ENCODE measurements at places on chromosomes 11 and 22.

DNA sequence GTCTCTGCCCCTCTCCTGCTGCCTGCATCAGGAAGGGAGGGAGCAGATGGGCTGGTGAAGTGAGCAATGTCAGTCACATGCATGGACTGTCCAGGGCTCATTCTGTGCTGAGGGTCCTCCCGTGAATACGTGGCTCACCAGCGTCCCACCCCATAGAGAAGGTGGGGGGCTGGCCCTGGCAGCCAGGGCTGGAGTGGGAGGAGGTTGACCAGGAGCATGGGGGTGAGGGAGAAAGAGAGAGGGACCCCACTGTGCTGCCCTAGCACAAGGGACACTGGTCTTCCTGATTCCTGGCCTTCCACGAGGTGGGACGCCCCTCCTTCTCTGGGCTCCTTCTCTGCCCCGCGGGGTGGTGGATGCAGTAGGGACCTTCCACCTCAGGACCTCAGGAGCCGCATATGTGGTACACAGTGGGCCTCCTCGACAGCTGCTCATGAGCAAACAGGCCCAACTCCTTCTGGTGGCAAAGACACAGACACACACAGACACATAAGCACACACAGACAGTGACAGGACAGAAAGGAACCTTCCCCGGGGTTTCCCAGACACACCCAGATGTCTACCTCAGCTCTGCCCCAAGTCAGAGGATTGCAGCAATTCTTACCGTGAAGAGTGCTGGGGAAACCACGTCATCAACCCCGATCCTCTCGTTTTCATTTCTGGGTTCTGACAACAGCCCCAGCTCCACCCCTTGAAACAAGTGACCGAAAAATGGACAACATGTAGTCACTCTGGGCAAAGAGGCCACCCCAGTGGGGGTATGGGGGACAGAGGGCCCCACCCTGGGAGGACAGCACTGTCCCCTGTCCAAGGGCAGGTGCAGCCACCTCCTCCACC lies 3.6 kb upstream of the APOBEC3A start:
- DNase-seq: no peak

DNA sequence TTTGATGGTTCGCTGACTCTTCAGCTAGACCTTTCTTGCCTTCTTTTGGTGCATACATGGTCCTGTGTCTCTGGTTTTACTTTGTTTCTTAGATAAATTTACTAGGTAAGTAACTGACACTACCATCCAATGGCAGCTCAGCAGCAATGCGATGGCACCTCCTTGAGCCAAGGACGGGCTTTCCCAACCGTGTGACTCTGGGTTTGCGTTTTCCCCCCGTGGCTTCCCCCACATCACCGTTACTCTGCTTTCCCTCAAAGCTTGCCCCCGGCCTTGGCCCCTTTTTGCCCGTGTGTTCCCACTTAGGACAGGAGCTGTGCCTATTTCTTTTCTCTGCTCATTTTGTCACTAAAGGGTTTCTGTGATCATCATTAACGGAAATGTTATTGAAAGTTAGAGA lies 41.5 kb downstream of the TBC1D22A start:
- DNase-seq: no peak

DNA sequence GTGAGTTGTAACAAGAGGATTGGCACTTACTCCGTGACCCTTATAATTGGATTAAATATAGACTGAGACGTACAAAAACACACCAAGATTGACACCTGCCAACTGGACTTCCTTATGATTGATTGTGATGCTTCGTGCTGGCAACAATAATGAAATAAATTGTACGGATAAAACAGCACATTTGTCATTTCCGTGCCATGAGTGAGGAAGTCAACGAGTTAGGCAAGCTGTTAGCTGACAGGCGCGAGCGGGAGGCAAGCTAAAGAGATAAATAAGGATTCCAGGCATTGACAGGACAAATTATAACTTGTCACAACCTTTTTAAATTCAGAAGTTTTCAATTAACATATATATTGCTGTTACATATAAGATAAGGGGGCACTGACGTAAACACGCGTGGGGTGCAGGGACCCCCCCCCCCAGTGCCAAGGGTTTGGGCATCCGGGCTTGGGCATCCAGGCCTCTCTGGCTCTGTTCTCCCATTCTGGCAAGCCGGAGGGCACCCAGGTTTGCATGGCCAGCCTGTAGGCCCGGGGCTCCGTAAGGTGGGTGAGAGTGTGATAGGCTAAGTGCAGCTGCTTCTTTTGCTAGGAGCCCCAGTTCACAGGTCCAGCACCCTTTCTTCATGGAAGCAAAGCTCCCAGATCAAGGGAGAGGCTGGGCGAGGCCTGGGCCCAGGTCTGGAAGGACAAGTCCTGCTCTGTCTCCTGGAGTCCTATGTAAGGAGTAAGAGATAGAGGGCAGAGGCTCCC lies 11.2 kb upstream of the PAX6 start:
- no peak for DNase-seq

GRCh38 chr11:65432686-65433582 lies 10.3 kb downstream of the NEAT1 start:
- no peak for DNase-seq

GRCh38 chr11:13831696-13832095 lies 130.8 kb upstream of the SPON1 start:
- no peak for DNase-seq

GRCh38 chr11:33668468-33668825 lies 32.2 kb downstream of the C11orf91 start:
- DNase-seq: no peak

DNA sequence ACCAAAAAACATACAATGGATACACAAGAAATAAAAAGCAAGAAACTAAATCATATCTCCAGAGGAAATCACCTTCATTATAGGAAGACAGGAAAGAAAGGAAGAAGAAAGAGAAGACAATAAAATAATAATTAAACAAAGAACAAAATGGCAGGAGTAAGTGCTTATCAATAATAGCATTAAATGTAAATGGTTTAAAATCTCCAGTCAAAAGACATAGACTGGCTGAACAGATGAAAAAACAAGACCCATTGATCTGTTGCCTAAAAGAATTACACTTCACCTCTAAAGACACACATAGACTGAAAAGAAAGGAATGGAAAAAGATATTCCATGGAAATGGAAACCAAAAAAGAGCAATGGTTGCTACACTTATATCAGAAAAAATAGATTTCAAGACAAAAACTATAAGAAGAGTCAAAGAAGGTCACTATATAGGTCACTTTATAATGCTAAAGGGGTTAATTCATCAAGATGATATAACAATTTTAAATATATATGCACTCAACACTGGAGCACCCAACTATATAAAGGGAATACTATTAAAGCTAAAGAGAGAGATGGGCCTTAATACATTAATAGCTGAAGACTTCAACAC lies 118.4 kb upstream of the SESN3 start:
- no peak for DNase-seq

DNA sequence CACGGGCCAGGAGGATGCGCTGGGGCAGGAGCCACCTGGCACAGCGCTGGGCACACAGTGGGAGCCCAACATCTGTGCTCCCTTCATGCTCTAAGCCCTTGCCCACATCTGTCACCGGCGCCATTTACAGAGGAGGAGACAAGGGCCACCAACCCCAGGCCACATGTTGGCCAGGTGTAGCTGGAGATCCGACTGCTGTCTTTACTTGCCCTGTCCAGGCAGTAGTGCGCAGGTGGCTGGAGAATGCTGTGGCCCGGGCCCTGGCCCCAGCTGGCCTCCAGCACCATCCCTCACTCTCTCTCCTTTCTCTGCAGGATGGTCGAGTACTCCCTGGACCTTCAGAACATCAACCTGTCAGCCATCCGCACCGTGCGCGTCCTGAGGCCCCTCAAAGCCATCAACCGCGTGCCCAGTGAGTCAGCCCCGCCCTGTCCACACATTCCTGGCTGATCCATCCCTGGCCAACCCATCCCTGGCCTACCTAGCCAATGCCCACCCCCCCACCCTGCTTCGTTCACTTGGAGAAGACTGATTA lies 48.5 kb downstream of the CACNA1I start:
- DNase-seq: no peak

- no peak for DNase-seq
Observed at GRCh38 chr22:20591295-20591645, 83.9 kb downstream of the MED15 start.

- no peak for DNase-seq
Observed at GRCh38 chr11:33557201-33557600, 143.4 kb downstream of the C11orf91 start.
